ENCODE measurements at places on chromosomes 3 and 15. TPM values are rescaled to one million over a fixed set of nuclear protein-coding genes. Genes with fewer than 3 reads are reported as not detected.

Gene HDGFL3
- polyA plus RNA-seq = 40.8 TPM

Gene SLC51A
- 8.2 TPM for polyA plus RNA-seq

Gene SENP7
- polyA plus RNA-seq = 46.7 TPM

Gene ATP13A5
- polyA plus RNA-seq = 0.36 TPM

Gene GUCA1C
- polyA plus RNA-seq = not detected

Gene RTP4
- polyA plus RNA-seq = not detected

Gene ARGFX
- polyA plus RNA-seq = not detected

Gene NANOGP8
- polyA plus RNA-seq = not detected

Gene NR1D2
- 27.5 TPM for polyA plus RNA-seq

Gene VEPH1
- polyA plus RNA-seq = 1.0 TPM

Gene PCSK6
- 12.2 TPM for polyA plus RNA-seq

Gene SPINK8
- not detected for polyA plus RNA-seq

Gene MOBP
- 0.07 TPM for polyA plus RNA-seq

All from muscle of arm (tissue), 14 donors.